Activated CD4-positive, alpha-beta T cell treated with anti-CD3 and anti-CD28 coated beads for 36 hours (primary cell): ENCODE measurements at places on chromosomes 2 and 18. TPM values are rescaled to one million over a fixed set of nuclear protein-coding genes. Genes with fewer than 3 reads are reported as not detected.

Gene PLCL1
- total RNA-seq: 1.6 TPM

Gene CRACDL
- total RNA-seq: 0.59 TPM

Gene CCDC178
- total RNA-seq: not detected

Gene CRYGD
- not detected for total RNA-seq

DNA sequence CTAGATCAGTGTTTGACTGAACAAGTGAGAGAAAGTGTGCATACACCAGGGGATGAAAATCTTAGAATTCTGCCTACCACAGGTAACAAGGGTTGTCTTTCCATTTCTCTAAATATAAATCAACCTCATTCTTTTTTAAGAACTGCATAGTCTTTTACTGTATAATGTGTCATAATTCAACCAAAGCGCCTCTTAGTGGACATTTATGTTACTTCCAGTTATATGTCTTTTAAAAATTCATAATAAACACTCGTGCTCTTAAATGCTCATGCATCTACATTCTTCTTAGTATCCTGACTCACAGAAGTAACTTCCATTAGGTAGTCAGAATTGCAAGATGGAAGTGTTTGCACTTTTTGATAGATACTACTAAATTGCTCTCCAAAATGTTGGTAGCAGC, 76.2 kb downstream of the CHRNA1 start:
- no peak for DNase-seq

DNA sequence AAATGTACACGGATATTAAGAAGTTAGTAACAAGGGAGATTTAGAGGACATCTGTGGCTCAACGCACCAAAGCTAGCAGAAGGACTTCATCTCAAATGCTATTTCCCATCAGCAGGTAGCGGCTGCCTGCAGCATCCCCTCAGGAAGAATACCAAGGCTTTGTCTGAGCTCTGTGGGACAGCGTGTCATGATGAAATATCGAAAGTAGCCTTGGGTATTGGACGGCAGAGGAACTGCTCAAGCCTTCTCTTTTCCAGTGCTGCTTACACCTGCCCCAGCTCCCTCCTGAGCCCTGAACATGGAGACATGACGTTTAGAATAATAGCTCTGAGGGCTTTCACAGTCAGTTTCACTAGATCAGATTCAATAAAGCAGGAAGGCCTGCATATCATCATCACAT, 241.6 kb downstream of the SUCLG1 start:
- no peak for DNase-seq

GRCh38 chr2:1310202-1310601, 103.1 kb upstream of the TPO start:
- no peak for DNase-seq

DNA sequence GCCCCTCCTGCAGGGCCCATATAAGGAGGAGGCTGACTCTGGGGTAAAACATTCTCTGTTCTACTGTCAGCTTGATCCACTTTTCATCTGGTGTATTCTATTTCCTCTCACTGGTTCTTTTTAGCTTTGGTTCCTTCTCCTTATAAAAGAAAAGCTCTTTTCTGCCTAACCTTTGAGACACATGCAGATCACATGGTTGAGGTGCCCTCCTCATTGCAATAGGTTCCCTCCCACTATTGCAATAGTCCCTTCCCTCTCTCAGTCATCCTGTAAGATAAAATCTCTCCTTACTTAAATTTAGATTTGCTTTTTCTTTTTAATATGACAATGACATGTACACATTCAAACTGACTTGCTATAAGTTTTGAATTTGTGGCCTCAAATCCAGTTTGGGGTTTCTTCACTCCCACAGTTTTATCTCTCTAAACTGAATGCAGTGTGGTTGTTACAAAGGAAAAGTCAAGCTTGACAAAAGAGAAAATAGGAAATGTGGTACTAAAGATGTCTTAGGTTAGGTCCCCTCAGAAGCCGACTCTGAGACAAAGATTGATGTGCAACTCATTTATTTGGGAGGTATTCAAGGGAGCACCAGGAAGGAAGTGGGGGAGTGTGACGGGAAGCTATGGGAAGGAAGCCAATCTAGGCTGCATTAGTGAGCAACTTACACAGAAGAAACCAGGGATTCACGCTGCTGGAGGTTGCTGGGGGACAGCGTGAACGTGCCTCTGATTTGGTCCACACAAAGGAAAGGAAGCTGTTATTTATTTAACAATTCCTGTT, 127.6 kb upstream of the LINC00305 start:
- no peak for DNase-seq

DNA sequence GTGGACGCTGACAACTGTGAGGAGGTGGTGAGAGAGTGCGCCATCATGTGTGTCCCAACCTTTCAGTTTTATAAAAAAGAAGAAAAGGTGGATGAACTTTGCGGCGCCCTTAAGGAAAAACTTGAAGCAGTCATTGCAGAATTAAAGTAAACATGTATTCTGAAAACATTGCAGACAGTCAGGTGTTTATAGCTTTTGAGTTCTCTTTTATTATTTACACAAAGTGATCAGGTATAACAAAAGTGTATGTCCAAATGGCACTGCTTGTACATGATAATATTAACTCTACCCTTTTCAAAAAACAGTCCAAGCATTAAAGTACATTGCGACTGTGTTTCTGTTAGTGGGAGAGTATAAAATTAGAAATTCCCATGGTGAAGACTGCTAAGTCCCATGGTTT, 2.2 kb downstream of the TXNDC2 start:
- no peak for DNase-seq
